ENCODE measurements at places on chromosomes 7 and 10.

DNA sequence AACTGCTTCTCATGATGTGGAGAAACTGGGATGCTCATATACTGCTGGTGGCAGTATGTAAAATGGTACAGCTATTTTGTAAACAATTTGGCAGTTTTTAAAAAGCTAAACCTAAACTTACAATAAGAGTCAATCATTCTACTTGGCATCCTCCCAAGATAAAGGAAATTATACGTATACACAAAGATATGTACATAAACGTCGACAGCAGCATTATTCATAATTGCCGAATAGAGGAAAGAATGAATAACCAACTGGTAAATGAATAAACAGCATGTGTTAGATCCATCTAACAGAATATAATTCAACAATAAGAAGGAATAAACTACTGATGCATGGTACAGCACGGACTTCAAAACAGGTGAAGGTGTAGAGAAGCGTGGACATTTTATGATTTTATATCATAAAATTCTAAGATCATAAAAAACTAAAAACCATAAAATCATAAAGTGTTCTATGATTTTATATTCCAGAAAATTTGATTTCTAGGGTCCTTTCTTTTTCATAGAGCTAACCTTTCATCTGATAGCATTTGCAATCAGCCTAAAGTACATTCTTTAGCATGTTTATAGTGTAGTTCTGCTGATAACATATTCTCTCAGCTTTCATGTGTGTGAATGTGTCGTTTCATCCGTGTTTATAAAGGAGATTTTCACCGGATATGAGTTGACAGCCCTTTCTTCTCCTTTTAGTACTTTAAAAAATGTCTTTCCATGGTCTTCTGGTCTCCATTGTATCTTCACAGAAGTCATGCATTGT lies 261.5 kb downstream of the DIP2C start:
- DNase-seq, result no peak

DNA sequence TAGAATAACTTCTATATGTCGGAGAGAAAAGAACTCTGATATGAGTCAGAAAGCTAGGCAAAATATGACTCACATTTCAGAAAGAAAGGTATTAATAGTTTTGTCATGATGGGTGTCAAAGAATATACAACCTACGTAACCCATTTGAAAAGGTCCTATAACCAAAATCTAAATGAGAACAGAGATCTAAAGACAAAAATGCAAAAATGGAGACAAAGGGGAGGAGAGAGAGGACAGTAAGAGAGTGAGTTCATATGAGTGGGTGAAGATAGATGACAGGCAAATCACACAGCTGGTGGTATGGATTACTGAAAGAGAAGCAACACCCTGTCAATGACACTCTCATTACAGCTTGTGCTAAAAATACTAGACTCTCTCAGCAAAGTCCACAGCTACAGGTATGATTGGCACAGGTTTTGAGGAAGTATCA lies 25.6 kb downstream of the ANKMY2 start:
- DNase-seq, result peak; percentile 7

GRCh38 chr10:43902842-43903241 lies 254.2 kb upstream of the ZNF32 start:
- no peak for DNase-seq

DNA sequence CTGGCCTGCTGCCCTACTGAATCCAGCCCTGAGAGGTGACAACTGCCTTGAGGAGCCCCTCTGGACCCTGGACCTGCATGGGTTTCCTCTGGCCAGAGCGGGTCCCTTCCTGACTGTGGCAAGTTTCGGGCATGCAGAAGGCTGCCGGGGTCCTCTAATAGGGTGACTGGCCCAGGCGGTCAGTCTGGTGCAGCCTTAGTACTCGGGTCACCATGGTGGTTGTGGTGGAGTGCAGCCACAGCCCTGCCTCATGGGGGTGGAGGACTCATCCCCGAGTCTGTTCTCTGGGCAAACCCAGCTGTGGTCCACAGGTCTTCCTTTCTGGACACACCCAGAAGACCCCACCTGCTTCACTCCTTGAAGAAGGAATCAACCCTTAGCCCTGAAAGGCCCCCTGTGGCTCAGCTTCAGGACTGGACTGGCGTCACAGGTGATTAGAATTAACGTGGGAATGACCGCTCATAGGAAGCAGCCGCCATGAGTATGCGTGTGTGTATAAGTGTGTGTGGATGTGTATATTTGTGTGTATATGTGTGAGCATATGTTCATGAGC lies 28.7 kb downstream of the RAMP3 start:
- no peak for DNase-seq

- DNase-seq, result no peak
Measured at GRCh38 chr10:117594722-117595121, 52.2 kb downstream of the EMX2 start.

DNA sequence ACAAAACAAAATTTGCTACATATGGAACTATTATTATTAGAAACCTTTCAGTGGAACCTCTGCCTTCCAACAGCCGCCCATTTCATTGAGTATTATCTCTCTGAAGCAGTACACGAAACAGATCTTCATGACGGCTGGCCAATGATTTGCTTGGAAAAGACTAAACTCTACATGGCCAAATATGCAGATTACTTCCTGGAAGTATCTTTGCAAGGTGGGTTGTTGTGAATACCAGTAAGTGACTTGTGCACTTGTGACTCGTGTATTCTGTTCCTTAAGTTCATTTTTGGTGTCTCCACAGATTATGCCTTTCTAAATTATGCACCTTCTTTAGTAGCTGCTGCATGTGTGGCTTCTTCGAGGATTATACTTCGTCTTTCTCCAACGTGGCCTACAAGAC lies 13.4 kb downstream of the CCNJ start:
- no peak for DNase-seq

DNA sequence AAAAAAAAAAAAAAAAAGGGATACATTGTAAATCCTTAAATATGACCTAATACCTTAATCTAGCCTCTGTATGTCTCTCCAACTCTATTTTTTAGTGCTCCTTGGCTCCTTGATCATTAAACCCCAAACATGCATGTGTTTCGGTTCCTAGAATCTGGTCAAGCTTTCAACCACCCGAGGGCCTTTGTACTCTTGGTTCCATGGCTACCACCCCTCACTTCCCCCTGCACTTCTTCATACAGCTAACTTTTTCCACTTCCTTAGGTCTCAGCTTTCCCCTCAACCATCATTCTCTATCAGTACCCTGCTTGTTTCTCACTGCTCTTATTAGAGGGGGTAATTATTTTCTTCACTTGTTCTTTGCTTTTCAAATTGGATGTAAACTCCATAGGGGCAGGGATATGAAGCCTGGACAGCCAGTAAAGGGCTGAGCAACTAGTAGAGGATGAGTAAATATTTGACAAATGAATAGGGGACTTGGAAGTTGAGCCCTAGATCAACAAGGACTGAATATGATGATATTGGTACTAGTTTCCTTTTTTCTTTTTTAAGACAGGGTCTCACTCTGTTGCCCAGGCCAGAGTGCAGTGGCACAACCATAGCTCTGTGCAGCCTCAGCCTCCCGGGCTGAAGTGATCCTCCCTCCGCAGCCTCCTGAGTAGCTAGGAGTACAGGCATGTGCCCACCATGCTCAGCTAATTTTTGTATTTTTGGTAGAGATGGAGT lies 4.3 kb upstream of the GDI2 start:
- DNase-seq, result no peak

- DNase-seq, result no peak
Measured at GRCh38 chr7:107327986-107328569, 141.8 kb upstream of the GPR22 start.

DNA sequence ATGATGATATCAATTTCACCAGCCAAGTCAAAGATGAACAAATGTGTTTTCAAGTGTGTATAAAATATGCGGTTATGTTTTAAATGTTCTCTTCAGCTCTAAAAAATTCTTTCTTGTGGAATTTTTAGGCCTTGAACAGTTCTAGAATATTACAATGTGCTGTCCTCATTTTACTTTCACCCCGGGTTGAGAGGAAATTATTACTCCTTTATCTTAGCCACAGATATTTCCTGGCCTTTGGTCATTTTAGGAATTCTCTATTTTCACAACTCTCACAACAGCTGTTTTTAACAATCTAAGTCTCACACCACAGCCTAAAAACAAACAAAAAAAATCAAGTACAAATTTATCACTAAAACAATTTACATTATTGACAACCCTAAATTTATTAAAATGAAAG lies 112.2 kb upstream of the HGF start:
- DNase-seq, result no peak

Measured in stimulated activated CD4-positive, alpha-beta T cell treated with anti-CD3 and anti-CD28 coated beads, Interleukin-1b, Interleukin-23, amount 100 ng/mL, for 48 hours (primary cell).